ENCODE measurements at places on chromosomes 1 and 21. TPM values are rescaled to one million over a fixed set of nuclear protein-coding genes. Genes with fewer than 3 reads are reported as not detected.

Gene LRRC38
- not detected for total RNA-seq

Gene RGS18
- not detected for total RNA-seq

Gene SMIM34
- not detected for total RNA-seq

Gene EDN2
- 18.3 TPM for total RNA-seq

Gene NEGR1
- total RNA-seq: not detected

Gene CD244
- not detected for total RNA-seq

Gene GBP4
- 0.03 TPM for total RNA-seq
